ENCODE measurements at places on chromosomes 5 and 9.

- DNase-seq, result no peak
Measured at GRCh38 chr9:115423646-115424045, 305.7 kb upstream of the TNC start.

- no peak for DNase-seq
Measured at GRCh38 chr5:1643651-1644392, 120.1 kb upstream of the LPCAT1 start.

DNA sequence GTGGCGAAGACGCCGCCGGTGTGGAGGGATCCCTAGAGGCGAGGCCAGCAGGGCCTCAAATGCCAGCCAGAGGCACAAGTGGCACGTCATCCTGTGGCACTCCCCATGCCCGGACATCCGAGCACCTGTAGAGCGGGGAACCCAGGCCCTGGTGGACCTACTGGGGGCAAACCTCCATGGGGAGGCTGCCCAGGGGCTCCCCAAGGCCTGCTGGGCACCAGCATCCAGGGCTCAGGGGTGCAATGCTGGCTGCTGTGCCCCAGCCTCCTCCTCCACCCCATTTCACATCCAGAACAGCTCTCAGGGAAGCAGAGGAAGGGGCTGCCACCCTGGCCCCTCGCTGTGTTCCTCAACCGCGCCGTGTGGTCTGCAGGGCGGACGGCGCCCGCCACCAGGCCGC, 43.5 kb downstream of the HK3 start:
- DNase-seq, result no peak

DNA sequence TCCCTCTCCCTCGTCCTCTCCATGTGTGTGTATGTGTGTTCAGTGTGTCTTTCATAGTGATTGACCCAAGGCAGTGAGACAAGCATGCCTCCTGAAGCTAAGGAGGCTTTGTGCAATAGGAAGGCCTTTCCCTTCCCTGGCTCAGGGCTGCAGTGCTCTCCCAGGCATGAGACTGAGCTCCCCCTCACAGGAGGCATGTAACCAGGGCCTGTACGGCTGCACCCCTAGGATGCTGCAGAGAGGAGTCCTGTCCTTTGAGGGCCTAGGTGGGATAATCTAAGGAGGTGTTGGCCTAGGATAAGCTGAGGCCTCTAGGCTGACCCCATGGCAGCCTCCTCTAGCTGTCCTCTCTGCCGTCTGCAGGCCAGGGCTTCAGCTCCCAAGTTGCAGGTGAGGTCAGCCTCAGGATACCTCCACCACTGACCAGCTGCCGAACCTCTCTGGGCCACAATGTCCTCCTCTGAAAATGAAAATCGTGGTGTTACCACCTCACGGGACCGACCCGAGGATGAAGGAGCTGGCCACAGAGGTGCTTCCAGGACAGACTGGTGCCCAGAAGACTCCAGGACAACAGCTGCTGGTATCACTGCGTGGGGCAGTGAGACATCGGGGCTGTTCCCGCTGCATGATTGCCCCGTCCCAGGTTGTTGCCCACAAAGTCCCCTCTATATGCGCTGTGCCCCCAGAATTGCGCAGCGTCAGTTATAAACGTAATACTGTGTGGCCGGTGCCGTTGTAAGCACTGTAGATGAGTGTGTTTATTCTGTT, 129.6 kb downstream of the BARX1 start:
- peak; percentile 9 for DNase-seq

DNA sequence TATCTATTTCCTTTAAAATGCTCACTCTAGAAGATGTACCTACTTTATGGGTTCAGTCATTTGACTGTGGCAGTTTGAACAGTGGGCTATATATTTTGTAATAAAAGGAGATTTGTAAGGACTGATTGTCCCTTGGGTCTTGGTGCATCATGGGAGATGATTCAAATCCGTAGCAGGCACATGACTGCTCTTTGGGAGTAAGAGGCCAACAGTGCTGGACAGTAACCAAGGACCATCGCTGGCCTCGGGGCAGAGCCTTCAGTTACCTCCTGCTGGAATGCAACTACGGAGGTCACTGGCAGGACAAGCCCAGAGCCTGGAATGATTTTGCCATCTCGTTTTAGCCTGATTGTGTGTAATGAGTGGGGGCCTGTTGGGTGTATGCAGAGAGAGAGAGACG, 7.0 kb upstream of the MAMDC2 start:
- no peak for DNase-seq

- DNase-seq, result no peak
Measured at GRCh38 chr5:24381861-24382489, 262.8 kb downstream of the CDH10 start.

DNA sequence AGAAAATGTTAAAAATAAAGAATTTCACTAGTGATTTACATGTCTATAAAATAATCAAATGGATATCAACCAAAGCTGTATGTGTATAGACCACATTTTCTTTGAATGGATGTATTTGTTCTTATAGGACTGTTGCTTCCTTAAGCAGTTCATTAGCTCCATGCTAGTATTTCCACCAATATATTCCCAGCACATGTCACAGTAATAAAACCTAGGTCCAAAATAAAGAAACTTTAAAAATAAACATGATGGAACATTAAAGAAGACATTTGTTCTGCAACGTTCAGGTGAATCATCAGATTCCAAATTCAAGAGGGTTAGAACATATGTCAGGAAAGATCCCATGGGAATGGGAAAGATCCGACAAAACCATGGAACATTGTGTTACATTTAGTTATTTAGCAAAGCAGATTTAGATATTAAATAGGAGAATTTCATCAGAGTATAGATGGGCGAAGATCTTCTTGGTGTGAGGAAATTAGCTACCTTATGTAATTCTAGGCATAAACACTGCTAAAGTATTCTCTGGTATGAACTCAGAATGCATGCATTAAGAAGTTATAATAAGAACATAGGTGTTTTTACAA, 490.7 kb downstream of the CDH18 start:
- DNase-seq, result no peak

- DNase-seq, result no peak
Measured at GRCh38 chr9:65426231-65426630, 141.2 kb upstream of the FOXD4L5 start.
